HepG2 (cell line): ENCODE measurements at places on chromosomes 6 and 20.

- no peak for DNase-seq
Observed at GRCh38 chr20:57616143-57616951, 3.9 kb downstream of the ZBP1 start.

GRCh38 chr6:93453956-93454355 lies 34.6 kb upstream of the EPHA7 start:
- DNase-seq = no peak

DNA sequence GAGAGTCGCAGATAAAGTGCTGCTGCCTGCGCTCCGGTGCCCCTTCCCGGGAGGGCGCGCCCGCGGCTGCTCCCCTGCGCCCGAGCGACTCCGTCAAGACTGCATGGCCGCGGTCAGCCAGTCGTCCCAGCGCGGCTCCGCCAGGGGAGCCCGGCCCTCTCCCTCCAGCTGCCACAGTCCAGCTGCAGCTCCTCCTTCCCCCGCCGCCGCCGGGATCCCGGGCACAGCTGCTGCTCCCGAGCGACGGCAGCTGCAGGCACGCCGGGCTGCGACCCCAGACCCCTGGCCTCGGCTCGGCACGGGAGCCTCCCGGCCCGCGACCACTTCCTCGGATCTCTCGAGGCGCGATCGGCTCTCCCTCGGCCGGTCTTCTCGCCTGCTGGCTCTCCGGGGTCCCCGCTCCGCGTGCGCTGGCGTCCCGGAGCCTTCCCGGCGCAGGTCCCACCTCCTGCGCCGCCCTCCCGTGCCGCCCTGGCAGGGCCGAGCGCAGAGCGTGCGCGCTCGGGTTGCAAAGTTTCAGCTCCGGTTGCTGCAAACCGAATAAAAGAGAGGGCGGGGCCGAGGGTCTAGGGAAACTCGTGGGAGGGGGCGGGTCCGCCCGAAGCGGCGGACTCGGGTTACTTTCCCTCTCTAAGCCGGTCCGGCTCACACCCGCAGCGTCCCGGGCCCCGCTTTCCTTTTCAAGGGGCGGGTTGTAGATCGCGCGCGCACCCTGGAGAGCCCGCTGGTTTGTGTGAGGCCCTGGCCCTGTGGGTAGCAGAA lies at the start of gene CNKSR3:
Gene CNKSR3 (minus strand): TSS at position 542 of the 762 bp plus-strand sequence. CDS start 571 bp downstream, outside the sequence.
- peak; percentile 95 for DNase-seq

DNA sequence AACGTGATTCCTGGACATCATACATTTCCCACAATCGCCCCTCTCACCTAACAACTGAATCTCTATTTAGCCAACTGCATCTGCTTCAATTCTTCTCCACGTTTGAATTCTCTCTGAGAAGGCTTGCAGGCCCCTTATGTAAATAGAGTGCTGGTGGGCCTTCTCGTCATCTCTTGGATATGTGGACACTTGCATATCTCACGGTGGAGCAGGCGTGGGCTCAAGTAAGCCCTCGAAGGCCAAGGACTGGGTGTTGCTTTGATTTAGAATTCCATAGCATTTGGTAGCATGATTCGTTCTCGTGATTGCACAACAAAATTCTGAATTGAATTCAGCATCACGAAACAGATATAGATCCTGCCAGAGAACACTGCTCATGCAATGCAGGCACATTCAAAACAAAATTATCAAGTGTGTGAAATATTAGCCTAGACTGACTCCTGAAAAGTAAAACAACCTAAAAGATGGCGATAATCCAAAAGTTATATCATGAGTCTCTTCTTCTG lies 613.6 kb downstream of the TFAP2A start:
- no peak for DNase-seq

DNA sequence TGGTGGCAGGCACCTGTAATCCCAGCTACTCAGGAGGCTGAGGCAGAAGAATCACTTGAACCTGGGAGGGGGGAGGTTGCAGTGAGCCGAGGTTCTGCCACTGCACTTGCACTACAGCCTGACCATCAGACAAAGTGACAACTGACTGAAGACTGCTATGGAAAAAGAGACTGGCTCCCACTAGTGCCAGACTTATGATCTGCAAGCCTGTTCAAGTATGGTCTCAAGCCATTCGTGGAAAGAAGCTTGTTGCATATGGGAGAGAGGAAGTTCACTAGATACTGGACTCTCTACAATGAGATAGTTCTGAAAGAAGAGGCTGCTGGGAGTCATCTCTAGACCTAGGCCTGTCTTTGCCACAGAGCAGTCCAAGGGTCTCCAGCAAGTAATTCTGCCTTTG lies 26.7 kb downstream of the MDN1 start:
- DNase-seq = peak; percentile 52

GRCh38 chr6:679282-679681 lies 13.7 kb downstream of the EXOC2 start:
- DNase-seq = no peak

GRCh38 chr6:52650941-52651340 lies 20.0 kb upstream of the TMEM14A start:
- no peak for DNase-seq

DNA sequence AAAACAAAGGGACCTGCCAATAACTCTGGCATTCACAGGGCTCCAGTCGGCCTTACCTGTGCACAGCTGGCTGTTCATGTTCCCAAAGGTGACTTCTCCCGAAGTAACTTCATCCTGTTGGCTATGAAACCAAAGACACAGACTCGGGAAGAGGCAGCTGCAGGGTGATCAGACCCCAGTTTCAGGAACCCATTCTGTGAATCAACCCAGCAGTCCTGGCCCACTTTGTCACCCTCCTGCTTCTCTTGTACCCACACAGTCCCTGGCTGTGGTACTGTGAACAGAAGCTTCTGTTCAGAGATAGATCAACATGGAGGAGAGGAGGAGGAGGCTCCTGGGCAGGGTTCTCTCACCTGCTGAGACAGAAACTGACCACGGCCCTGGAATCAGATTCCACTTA lies 8.7 kb upstream of the PGC start:
- no peak for DNase-seq

- no peak for DNase-seq
Observed at GRCh38 chr20:59008715-59009336, 1.8 kb upstream of the CTSZ start.

- DNase-seq = no peak
Observed at GRCh38 chr20:44894959-44895358, 9.5 kb downstream of the YWHAB start.

DNA sequence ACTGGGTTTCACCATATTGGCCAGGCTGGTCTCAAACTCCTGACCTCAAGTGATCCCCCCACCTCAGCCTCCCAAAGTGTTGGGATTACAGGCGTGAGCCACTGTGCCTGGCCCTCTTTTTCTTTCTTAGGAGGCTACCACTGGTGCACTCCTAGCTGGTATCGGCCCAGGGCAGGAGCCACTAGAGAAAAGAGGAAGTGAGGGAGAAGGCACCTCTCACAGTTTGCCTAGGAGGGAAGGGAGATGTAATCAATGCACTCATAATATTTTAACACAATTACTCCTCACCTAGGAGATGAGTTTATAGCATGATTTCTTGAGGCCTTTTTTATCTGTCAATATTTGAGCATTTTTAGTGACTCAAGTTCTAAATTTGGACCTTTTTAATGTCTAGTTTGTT lies 189.0 kb upstream of the SOX4 start:
- no peak for DNase-seq

GRCh38 chr20:6702144-6702543 lies 65.3 kb upstream of the BMP2 start:
- DNase-seq = no peak

- DNase-seq = peak; percentile 86
Observed at GRCh38 chr20:34069341-34070078, 42.5 kb downstream of the EIF2S2 start.

DNA sequence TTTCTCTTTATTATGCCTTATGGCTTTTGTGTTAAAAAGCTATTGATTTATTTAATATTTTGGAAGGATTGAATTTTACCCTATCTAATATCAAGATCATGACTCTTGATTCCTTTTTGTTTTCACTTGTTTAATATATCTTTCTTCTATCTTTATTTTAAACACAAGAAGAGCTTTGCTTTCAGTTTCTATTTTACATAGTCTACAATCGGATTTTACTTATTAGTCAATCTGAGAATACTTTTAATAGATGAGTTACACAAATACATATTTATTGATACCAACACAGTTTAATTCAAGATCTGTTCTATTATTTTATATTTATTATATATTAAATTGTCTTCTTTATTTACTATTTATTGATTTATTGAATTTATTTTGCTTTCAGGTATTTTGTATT lies 218.8 kb downstream of the ESR1 start:
- no peak for DNase-seq

DNA sequence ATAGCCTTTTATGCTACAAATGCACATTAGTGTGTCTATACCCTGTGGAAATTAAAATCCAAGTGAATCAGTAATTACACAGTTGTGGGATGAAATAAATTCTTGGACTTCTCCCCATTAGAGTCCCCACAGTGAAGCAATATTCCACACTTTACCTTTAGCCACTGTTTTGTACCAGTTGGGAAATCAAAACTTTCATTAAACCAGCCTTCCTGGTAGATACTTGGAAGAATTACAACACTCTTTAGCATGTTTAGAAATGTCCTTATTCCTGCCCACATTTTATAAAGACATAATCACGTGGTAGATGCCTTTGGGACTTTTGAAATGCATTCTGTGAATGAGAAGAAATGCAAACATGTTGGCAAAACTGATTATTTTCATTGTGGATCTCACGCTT lies 49.0 kb upstream of the ANKEF1 start:
- DNase-seq = no peak

DNA sequence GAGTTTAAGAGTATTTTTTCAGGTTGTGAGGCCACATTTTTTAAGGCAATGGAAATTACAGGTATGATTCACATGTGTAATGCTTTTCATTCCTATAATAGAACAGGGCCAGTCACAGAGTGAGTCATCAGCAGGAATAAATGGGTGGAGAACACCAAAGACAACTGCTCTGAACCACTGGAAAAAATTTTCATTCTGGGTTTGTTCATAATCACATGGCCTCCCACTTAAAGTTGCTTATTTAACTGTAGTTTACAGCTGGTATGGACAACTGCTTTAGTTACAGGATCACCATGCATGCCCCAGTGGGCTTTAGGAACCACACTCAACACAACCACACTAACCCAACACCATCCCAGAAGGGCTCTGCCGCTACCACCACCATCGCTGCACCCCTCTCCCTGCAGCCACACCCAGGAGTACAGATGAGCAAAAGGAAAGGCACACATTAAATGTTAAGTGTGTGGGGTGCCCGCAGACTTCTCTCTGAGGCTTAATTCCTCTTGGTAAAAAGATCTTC lies 107.0 kb upstream of the DST start:
- peak; percentile 49 for DNase-seq

DNA sequence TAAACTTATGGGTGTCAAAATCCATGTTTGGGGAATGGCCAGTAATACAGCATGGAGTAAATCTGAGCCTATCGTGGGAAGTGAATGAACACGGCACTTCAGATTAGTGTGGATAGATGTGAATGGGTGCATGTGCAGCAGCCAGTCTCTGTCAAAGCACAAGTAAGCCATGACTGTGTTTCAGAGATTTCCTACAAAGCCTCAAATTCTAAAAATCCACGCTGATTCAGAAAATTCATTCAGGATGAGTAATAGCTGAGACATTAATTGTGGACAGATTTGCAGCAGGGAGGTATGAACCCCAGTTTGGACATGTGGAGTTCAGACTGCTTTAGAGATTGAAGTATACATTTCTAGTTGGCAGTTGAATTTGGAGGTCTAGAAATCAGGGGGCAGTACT lies 115.1 kb downstream of the QKI start:
- DNase-seq = no peak

DNA sequence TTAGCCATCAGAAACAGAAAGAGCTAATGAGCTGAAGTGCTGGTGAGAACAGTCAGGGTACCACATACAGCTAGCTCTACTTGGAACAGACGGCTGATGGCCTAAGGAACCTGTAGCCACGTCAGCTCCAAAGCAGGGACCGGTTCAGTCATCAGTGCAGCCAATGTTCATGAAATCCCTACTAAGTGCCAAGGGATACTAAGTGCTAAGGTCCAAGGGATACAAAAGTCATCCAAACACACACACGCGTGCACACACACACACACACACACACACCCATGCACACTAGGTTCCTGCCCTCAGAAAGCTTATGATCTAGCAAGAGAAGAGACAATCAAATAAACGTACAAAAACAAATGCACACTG lies 53.6 kb downstream of the MAP3K5 start:
- no peak for DNase-seq

DNA sequence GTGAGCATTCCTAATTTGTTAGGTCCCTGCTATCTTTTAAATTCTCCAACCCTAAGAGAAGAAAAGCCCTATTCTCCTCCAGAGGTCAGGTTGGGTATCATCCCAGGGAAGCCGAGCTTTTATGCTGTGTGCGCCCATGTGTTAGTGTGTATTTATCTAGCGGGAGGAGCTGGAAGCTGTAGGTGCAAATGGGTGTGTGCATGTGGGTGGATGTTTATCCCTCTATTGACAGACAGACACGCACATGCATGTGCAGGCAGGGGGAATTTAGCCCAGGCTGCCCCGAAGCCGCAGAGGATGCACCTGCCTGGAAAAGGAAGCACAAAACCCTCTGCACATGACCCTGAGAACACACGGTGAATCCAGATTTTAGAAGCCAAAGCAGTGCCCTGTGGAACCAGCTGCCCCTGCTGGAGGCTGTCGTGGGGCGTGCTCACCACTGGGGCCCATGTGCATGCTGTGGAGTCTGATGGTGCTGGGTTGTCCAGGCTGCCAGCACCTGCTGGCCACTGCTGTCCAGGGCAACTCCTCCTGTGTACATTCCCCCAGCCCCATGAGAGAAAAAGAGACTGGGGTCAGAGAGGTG lies 397.5 kb downstream of the TAF4 start:
- DNase-seq = no peak

DNA sequence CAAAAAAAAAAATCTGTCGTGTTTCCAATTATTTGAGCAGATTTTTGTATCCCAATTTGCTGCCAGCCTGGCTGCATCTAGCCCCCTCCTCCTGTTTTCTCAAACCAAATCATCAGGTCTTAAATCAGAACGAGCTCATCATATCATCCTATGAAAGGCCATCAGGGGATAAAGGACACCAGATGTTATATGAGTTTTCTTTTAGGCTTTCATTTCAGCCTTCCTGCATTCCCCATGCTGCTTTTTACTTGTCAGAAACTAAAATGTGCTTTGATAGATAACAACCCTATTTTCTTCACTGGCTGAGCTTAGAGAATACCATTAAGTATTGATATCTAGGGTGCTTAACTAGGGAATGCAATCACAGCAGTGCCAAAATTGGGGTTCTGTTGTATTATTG lies 968.4 kb upstream of the SLC35B3 start:
- no peak for DNase-seq

- peak; percentile 49 for DNase-seq
Observed at GRCh38 chr20:48986899-48987298, 59.2 kb upstream of the CSE1L start.

GRCh38 chr6:165231177-165231576 lies 78.2 kb downstream of the C6orf118 start:
- DNase-seq = no peak

GRCh38 chr6:14966906-14967711 lies 278.8 kb upstream of the JARID2 start:
- no peak for DNase-seq

GRCh38 chr20:50540620-50541605 lies 30.7 kb downstream of the PTPN1 start:
- DNase-seq = peak; percentile 18

DNA sequence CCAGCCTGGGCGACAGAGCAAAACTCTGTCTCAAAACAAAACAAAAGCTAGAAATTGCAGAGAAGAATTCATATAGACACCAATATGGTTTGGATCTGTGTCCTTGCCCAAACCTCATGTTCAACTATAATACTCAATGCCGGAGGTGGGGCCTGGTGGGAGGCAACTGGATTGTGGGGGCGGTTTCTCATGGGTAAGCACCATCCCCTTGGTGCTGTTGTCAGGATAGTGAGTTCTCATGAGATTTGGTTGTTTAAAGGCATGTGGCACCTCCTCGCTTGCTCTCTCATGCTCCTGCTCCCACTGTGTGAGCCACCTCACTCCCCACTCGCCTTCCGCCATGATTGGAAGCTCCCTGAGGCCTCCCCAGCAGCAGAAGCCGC lies 15.2 kb downstream of the NINL start:
- DNase-seq = no peak
